ENCODE measurements at places on chromosomes 7 and 10.
A peak's percentile ranks its signal among the peaks of the same experiment; 100 is the strongest.

DNA sequence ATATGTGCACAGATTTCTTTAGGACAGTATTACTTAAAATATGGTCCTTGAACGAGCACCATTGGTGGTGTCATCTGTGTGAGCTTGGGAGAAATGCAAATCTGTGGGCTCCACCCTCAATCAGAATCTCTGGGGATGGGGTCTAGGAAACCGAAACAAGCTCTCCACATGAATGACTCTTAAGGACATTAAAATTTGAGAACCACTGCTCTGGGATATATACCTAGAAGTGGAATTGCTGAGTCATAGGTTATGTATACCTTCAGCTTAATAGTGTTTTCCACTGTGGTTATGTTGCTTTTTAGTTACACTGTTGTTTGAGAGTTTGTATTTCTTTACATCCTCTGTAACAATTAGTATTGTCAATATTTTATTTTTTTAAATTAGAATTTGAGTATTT, 24.0 kb downstream of the ZNRF2 start:
- H3K4me1 ChIP-seq, result peaks cover 38% of the 10 kb centered on the region
- H3K27ac ChIP-seq, result no peak overlapping the region
- no peak overlapping the region for H3K4me3 ChIP-seq
- no peaks in the 10 kb centered on the region for H3K27me3 ChIP-seq
- peaks cover 2% of the 10 kb centered on the region for H3K36me3 ChIP-seq

GRCh38 chr10:45241865-45242520, 73.4 kb downstream of the OR13A1 start:
- H3K4me3 ChIP-seq, result no peak overlapping the region
- H3K36me3 ChIP-seq, result no peaks in the 10 kb centered on the region
- H3K27me3 ChIP-seq, result no peaks in the 10 kb centered on the region
- H3K4me1 ChIP-seq, result peaks cover 8% of the 10 kb centered on the region
- no peak for DNase-seq
- no peak overlapping the region for H3K27ac ChIP-seq

GRCh38 chr10:108789919-108790318, 1133.4 kb downstream of the XPNPEP1 start:
- no peak overlapping the region for H3K4me3 ChIP-seq
- no peaks in the 10 kb centered on the region for H3K27me3 ChIP-seq
- no peaks in the 10 kb centered on the region for H3K36me3 ChIP-seq
- H3K4me1 ChIP-seq, result no peaks in the 10 kb centered on the region
- H3K27ac ChIP-seq, result no peak overlapping the region

DNA sequence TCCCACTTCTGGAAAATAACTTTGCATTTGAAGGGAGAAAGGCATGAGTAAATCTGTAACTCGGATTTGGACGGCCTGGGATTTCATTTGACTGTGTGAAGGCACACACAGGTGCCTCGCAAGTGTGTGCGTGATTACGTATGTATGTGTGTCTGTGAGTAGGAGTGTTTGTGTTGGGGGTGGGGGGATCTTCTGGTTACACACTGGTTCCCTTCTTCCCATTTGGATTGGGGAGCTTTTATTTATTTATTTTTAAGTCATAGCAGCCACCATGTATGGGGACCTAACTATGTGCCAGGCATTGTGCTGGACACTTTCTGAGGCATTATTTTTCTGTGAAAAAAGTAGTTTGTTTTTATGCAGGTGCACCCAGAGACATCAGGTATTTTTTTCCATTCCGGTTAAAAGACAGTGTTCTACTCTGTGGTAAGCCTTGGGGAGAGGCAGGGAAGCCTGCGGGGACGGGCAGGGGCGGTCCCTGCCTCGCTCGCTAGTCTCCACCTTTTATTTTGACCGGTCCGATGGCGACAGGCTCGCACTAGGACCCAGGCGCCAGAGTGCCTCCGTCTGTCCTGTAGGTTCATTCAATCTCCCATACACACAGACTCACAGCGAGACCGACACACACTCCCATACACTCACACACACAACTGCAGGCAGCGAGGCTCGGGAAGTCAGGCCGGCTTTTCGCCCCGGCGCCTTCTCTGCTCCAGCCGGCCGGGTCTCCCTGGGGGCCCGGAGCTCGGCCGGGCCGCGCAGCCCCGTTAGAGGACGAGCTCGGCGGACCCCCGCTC, at the start of gene MXI1:
Gene MXI1, plus strand, starts transcription at position 595 of the 794 bp plus-strand sequence. CDS start 204 bp downstream, outside the sequence.
- H3K27me3 ChIP-seq, result peaks cover 49% of the 10 kb centered on the region
- DNase-seq, result peak; percentile 51
- H3K4me3 ChIP-seq, result peak within 1 kb of the TSS; percentile 96
- peak within 1 kb of the TSS; percentile 92 for H3K27ac ChIP-seq

Measured in T-helper 2 cell treated with Interferon-gamma antibody and Interleukin-4, amounts not matched to agents 5 μg/mL and 100 μg/mL, for 36 hours (primary cell).